ENCODE measurements at places on chromosomes 2 and 18. TPM values are rescaled to one million over a fixed set of nuclear protein-coding genes. Genes with fewer than 3 reads are reported as not detected.

DNA sequence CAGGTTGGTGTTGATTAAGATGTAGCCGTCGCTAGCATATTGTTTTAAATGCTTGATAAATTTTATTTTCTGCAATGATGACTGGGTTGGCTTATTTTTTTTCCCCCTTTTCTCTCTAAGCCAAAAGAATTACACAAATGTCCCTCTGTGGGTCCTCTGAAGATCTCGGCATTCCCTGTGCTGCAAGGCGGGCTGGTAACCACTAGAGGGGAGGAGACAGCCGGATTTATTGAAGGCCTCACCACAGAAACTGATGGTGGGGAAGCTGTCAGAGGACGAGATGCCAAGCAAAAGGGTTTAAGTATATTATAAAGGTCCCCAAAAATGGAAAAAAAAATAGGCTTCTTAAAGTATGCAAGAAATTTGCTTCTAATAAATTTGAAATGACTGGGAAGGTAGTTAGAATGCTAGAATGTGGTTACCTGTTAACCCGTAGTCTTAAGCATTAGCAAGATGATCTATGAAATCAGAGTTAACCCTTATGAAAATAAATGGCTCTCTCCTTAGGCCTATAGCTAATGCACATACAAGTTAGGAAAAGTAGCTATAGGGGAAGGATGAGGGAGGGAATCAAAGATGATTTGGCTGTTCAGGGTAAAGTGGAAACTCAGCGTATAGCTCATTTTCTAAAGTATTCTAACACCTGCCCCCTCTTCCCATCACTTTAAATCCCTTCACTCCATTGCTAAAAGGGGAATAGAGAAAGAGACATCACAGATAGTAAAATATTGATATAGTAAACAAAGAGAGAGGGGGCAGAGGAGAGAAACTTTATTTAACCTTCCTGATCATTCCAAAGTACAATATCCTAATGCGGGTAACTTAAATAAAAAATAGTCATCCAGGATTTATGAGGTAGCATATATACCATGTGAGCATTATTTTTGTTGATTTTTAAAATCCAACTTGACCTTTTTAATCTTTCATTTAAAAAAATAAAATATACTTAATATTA lies 894.5 kb upstream of the POU3F3 start:
- DNase-seq = peak; percentile 40
- H3K4me1 ChIP-seq = no peaks in the 10 kb centered on the region
- H3K27me3 ChIP-seq = no peaks in the 10 kb centered on the region
- no peak overlapping the region for H3K27ac ChIP-seq

GRCh38 chr18:9743200-9744016 lies 35.3 kb downstream of the RAB31 start:
- H3K27me3 ChIP-seq = no peaks in the 10 kb centered on the region
- H3K27ac ChIP-seq = peak overlapping the region; percentile 84
- H3K4me1 ChIP-seq = peaks cover 42% of the 10 kb centered on the region
- H3K36me3 ChIP-seq = no peaks in the 10 kb centered on the region
- H3K4me3 ChIP-seq = no peak overlapping the region

DNA sequence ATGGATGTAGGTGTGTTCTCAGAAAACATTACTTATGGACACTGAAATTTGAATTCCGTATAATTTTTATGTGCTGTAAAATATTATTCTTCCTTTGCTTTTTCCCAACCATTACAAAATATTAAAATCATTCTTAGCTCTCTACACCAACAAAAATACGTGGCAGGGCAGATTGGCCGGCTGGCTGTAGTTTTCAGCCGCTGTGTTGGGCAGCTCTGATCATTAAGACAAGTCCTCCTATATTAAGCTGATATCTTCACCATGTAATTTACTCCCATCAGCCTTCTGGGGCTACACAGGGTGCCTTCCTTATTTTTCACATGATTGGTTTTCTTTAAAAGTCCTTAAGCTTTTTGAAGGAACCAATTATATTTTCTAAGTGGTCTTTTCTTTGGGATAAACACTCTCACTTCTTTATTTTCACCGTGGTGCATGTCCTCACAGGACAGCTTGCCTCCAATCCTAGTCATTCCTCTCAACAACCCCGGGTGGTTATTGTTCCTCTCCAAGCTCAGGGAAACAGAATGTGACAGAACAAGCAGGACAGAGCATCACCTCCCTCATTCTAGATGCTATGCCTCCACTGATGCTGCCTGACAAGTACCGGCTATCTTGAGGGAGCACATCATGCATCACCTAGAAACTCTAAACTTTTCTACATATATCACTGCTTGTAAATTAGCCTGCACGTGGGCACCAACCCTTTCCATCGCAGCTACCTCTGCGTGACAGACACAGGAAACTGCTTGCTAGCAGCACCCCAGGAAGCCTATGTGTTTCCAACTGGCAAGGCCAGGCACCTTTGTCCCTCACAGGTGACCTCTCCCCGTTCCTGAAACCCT lies 362.3 kb downstream of the MYCN start:
- no peaks in the 10 kb centered on the region for H3K36me3 ChIP-seq
- no peaks in the 10 kb centered on the region for H3K4me1 ChIP-seq
- H3K27ac ChIP-seq = no peak overlapping the region
- no peak for DNase-seq

GRCh38 chr2:200376513-200377354 lies 70.2 kb downstream of the SPATS2L start:
- no peaks in the 10 kb centered on the region for H3K27me3 ChIP-seq
- no peaks in the 10 kb centered on the region for H3K36me3 ChIP-seq
- no peak for DNase-seq
- no peak overlapping the region for H3K4me3 ChIP-seq

DNA sequence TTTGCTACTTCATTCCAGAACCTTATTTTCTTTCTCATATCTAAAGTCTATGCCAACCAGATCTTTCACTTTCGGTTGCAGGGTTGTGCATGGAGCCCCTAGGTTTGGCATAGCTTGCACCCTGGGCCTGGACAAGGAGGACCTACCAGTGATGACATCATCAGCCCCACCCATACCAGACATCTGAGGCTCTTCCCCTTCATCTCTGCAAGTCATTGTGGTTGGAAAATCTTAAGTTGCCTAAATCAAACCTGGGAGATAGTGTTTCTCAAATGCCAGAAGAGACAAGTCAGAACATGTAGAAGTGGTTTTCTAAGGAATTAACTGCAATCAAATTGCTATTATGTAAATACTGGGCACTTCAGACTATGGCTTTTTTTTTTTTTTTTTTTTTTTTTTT lies 363.3 kb downstream of the ZNF516 start:
- H3K36me3 ChIP-seq = no peaks in the 10 kb centered on the region
- H3K27ac ChIP-seq = no peak overlapping the region
- no peaks in the 10 kb centered on the region for H3K27me3 ChIP-seq
- DNase-seq = no peak

GRCh38 chr2:186909095-186909494 lies 60.1 kb upstream of the ZSWIM2 start:
- H3K4me3 ChIP-seq = no peak overlapping the region
- no peaks in the 10 kb centered on the region for H3K4me1 ChIP-seq
- H3K36me3 ChIP-seq = no peaks in the 10 kb centered on the region
- H3K27me3 ChIP-seq = no peaks in the 10 kb centered on the region
- DNase-seq = no peak
- H3K27ac ChIP-seq = no peak overlapping the region

DNA sequence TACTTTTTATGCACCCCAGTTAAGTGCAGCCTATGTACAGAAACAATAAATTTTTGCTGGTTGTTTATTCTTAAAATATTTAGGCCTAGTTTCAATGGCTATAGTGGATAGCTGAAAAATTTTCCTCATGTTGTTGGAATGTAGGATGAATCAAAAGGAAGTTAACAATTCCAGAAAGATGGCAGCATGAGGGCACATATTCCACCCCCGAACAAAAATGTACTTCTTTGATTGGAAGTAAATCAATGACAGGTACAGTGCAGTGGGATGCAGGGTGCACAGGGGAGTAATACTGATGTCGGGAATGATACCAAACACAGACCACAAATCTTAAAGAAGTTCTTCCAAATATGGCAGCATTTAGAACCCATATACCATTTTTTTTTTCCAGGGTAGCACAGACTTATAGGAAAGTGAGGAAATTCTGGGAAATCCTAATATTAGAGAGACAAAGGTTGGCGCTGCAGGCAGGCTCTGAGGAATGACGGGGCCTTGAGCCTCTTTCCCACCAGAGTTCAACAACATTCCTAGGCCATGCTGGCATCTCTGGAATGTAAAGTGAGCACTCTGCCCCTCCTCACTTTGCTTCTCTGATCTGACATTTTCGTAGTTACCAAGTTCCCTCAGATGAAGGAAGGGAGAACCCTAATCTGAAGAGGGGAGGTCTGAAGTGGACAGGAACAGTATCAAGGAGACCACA lies 36.6 kb upstream of the IKZF2 start:
- no peaks in the 10 kb centered on the region for H3K36me3 ChIP-seq
- peaks cover 40% of the 10 kb centered on the region for H3K4me1 ChIP-seq
- peak overlapping the region; percentile 47 for H3K27ac ChIP-seq
- H3K27me3 ChIP-seq = no peaks in the 10 kb centered on the region
- peak overlapping the region; percentile 18 for H3K4me3 ChIP-seq

GRCh38 chr18:48643262-48643661 lies 104.4 kb downstream of the CTIF start:
- H3K27me3 ChIP-seq = no peaks in the 10 kb centered on the region
- peaks cover 18% of the 10 kb centered on the region for H3K4me1 ChIP-seq
- no peak overlapping the region for H3K27ac ChIP-seq
- no peak overlapping the region for H3K4me3 ChIP-seq
- peaks cover 8% of the 10 kb centered on the region for H3K36me3 ChIP-seq

- peaks cover 10% of the 10 kb centered on the region for H3K4me1 ChIP-seq
- H3K4me3 ChIP-seq = no peak overlapping the region
- H3K27ac ChIP-seq = no peak overlapping the region
- peaks cover 18% of the 10 kb centered on the region for H3K27me3 ChIP-seq
- DNase-seq = no peak
Measured at GRCh38 chr2:120624738-120625446, 110.8 kb upstream of the GLI2 start.

DNA sequence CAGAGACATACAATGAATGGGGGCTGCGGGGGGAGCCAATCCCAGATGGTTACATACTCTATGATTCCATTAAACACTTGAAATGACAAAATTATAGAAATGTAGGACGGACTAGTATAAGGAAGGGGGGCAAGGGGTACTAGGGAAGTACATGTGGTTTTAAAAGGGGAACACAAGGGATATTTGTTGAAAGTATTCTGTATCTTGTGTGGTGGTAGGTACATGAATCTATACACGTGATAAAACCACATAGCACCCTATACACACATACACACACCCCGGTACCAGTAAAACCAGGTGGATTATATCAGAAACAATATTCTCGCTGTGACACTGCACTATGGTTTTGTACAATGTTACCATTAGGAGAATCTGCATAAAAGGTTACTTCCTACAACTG lies 45.4 kb downstream of the ASXL2 start:
- H3K4me1 ChIP-seq = no peaks in the 10 kb centered on the region
- H3K27ac ChIP-seq = no peak overlapping the region
- DNase-seq = no peak

- no peaks in the 10 kb centered on the region for H3K27me3 ChIP-seq
- peak overlapping the region; percentile 87 for H3K27ac ChIP-seq
- peaks cover 73% of the 10 kb centered on the region for H3K4me1 ChIP-seq
- H3K4me3 ChIP-seq = peak overlapping the region; percentile 53
Measured at GRCh38 chr18:48943736-48944527, 6.8 kb downstream of the SMAD7 start.

GRCh38 chr18:40867459-40867858 lies 1087.6 kb upstream of the PIK3C3 start:
- peak; percentile 91 for DNase-seq
- H3K4me3 ChIP-seq = peak overlapping the region; percentile 52
- peak overlapping the region; percentile 99 for H3K27ac ChIP-seq

DNA sequence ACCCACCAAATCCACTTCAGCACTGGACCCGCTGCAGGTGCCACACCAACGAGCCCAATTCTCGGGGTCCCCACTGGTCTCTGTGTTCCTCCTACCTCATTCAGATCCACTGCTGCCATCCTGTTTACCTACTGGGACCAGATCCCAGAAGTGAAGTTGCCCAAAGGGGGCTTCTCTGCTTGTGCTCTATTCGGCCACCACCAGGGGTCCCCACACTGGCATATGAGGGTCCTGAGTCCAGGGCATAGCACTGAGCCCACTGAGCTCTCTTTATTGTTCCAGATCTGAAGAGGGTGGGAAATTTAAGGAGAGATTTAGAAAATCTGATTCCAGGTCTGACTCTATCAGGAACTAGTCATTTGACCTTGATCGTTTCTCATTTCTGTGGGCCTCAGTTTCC lies 2.4 kb downstream of the GPR45 start:
- peaks cover 11% of the 10 kb centered on the region for H3K4me1 ChIP-seq
- no peak for DNase-seq
- H3K4me3 ChIP-seq = no peak overlapping the region
- no peaks in the 10 kb centered on the region for H3K36me3 ChIP-seq

DNA sequence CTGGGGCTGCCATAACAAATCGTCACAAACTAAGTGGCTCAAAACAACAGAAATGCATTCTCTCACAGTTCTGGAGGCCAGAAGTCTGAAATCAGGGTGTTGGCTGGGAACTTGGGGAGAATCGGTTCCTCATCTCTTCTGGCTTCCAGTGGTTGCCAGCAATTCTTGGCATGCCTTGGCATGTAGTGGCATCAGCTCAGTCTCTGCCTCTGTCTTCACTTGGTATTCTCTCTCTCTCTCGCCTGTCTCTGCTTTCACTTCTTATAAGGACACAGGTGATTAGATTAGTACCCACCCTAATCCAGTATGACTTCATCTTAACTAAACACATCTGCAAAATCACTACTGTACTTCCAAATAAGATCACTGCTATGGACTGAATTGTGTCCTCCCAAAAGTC lies 695.4 kb upstream of the ID2 start:
- no peaks in the 10 kb centered on the region for H3K27me3 ChIP-seq
- H3K27ac ChIP-seq = no peak overlapping the region
- no peak overlapping the region for H3K4me3 ChIP-seq
- H3K4me1 ChIP-seq = no peaks in the 10 kb centered on the region

DNA sequence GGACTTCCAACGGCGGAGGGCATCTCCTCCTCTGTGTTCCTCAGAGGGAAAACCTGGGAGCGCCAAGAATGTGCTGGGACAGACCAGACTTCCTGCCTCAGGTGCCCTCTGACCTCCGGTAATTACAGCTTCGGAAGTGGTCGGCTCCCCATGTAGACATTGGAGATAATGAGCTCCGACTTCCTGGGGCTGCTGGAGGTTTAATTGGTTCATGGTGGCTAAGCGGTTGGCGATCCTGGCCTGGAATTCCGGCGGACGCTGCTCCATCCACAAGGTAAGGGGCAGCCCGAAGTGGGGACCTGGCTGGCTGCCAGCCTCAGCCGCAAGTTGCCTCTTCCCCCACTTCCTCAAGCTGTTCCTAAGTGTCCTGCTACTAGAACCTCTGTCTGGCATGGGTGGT lies 83.2 kb upstream of the EPC2 start:
- H3K27me3 ChIP-seq = no peaks in the 10 kb centered on the region
- no peak overlapping the region for H3K4me3 ChIP-seq
- H3K36me3 ChIP-seq = no peaks in the 10 kb centered on the region

GRCh38 chr2:101361522-101361921 lies 25.8 kb downstream of the CREG2 start:
- no peaks in the 10 kb centered on the region for H3K36me3 ChIP-seq
- DNase-seq = peak; percentile 21
- H3K27ac ChIP-seq = no peak overlapping the region
- no peak overlapping the region for H3K4me3 ChIP-seq
- no peaks in the 10 kb centered on the region for H3K27me3 ChIP-seq

The TUBA3E gene
- polyA plus RNA-seq = not detected

The GNAL gene
- 0.16 TPM for polyA plus RNA-seq

The TNFRSF11A gene
- polyA plus RNA-seq = not detected

The C2orf15 gene
- polyA plus RNA-seq = not detected
